ENCODE measurements at places on chromosomes 16 and 17.

DNA sequence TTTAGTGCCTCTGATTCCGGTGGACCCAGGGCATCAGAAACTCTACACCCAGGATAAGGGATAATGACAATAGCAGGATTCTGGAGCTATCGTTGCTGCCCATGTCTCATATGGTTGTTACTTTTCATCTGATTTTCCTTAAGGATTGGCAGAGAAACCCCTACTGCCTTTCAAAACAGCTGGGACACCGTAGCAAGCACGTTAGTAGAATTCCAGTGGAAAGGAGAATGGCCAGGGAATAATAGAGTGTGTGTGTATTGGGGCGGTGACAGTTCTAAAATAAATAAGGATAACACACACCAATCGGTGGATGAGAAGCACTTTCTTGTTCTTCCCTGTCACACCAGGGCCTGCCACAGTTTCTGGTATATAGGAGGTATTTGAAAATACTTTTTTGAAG lies 251.8 kb downstream of the HAPSTR1 start:
- DNase-seq, result no peak

- DNase-seq, result no peak
These were observed 5.8 kb downstream of the EXOC7 start for GRCh38 chr17:76097716-76098295.

DNA sequence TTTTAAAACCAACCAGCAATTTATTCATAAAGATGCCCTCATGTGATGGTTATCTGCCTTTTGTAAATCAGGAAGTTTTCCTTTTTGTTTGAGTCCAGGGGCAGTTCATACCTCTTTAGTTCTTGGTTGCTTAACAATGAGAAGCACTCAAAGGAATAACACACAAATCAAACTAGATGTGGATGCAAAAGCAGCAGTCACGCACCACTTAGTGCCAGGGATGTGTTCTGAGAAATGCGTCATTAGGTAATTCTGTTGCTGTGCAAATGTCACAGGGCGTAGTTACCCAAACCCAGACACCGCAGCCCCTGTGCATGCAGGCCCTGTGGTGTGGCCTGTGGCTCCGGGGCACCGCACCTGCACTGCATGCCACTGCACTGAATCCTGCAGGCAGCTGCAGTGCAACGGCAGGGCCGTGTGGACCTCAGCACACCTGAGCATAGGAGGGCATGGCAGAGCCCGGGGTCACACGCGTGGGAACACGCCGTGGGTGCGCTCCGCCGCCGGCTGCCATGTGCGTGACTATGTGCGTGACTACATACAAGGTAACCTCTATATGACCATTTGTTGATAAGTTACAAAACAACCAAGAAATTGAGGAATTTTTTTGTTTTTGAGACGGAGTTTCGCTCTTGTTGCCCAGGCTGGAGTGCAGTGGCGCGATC lies 39.6 kb downstream of the PKD1 start:
- DNase-seq, result no peak

GRCh38 chr16:21598701-21599121 lies 666 bp upstream of the METTL9 start:
- no peak for DNase-seq

- peak; percentile 83 for DNase-seq
These were observed 87.5 kb downstream of the SEC14L1 start for GRCh38 chr17:77228241-77228752.

DNA sequence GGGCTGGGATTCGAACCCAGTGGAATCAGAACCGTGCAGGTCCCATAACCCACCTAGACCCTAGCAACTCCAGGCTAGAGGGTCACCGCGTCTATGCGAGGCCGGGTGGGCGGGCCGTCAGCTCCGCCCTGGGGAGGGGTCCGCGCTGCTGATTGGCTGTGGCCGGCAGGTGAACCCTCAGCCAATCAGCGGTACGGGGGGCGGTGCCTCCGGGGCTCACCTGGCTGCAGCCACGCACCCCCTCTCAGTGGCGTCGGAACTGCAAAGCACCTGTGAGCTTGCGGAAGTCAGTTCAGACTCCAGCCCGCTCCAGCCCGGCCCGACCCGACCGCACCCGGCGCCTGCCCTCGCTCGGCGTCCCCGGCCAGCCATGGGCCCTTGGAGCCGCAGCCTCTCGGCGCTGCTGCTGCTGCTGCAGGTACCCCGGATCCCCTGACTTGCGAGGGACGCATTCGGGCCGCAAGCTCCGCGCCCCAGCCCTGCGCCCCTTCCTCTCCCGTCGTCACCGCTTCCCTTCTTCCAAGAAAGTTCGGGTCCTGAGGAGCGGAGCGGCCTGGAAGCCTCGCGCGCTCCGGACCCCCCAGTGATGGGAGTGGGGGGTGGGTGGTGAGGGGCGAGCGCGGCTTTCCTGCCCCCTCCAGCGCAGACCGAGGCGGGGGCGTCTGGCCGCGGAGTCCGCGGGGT lies at the start of gene CDH1:
CDH1 (plus strand) TSS at position 247 of the 684 bp plus-strand sequence; CDS start at position 371, 124 bp downstream.
- DNase-seq, result peak; percentile 42

DNA sequence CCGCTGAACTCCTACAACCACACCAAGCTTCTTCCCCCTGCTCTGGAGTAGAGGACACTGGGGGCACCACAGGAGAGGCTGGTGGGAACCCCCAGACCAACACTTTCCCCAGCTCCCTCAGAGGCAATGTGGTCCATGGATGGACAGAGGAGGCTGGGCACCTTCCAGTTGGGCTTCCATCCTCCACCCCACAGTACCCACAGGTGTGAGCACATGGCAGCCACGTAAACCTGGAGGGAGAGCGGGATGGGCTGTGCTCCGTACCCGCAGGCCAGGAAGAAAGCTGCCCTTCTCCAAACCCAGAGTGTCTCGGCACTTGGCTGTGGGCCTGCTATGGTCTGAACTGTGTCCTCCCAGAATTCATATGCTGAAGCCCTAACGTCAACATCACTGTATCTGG lies 1.7 kb downstream of the SGSH start:
- DNase-seq, result no peak

DNA sequence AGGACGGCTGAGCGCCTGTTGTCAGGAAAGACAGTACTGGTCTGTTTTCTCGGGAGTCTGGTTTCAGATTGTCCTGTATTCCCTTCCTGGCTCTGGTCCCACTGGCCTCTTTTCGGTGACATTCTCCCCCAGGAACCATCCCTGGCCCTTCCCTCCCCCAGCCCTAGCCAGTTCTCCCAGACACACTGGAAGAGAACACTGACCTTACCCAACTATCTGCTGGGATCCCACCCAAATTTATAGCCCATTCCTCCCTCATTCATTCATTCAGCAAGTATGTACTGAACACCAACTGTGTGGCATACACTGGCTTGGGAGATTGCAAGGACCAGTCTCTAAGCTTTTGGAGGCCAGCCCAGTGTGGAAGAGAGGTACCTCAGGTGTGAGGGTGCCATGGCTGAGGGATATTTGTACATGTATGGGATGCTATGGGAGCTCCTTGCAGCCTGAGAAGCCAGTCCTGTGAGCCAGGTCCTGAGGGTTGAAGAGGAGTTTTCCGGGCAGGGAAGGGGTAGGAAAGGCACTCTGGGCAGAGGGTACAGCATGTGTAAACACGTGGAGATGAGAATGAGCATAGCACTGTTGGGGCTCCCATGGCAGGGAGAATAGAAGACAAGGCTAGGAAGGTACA lies 5.2 kb downstream of the RND2 start:
- DNase-seq, result no peak

DNA sequence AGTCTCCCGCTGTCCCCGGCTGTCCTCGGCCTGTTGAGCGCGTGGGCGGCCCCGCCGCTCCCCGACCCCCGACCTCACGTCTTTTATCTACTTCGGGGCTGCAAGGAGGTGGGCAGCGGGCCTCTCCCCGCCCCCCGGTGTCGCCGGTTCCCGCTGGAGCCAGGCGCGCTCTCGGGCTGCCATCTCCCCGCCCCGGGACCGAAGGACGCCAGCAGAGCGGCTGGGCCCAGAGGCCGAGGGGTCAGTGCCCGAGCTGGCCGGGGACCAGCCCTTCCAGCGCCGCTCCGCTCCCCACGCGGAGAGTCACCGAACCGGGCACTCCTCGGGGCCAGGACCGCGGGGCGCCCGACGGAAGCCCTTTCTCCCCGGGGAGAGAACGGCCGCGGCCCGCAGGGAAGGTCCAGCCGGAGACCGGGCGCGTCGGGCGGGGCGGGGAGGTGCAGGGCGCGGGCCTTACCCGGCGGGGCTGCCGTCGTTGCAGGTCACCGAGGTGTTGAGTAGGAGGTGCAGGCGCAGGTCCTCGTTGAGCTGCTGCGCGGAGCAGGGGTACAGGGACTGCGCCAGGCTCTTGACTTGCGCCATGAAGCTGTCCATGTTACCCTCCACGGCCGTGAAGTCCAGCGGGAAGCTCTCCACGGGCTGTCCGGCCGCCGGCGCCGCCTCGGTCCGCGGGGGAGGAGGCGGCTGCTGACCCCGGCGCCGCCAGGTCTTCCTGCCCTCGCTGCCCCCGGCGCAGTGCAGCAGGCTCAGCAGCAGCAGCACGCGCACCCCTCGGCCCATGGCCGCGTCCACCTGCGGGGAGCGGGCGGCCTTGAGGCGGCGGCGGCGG lies 643 bp downstream of the NOTUM start:
- DNase-seq, result no peak

DNA sequence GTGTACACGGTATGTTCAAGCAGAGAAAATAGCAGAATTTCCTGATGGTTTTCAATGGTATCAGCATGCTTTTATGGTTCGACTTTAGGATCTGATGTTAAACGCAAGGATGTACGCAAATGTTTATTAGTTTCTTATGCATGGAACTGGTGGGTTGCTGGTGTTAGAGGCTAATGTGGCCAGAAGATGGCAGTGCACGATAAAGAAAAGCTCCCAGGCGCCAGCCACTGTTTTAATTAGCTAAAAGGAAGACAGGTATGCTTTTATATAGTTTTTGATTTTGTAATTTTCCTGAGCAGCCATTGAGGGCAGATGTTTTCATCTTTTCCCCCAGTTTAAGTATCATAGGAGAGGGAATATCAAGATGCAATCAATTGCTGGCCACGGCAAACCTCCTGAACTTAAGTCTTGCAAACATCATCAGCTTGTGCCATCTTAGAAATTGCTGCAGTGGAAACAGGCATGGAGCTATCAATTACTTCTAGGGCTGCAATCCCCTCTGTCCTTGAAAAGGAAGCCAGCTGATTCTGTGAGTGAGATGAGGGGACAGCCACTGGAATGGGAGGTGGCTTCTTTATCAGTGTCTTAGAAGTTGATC lies 648.5 kb upstream of the RBFOX1 start:
- peak; percentile 58 for DNase-seq

DNA sequence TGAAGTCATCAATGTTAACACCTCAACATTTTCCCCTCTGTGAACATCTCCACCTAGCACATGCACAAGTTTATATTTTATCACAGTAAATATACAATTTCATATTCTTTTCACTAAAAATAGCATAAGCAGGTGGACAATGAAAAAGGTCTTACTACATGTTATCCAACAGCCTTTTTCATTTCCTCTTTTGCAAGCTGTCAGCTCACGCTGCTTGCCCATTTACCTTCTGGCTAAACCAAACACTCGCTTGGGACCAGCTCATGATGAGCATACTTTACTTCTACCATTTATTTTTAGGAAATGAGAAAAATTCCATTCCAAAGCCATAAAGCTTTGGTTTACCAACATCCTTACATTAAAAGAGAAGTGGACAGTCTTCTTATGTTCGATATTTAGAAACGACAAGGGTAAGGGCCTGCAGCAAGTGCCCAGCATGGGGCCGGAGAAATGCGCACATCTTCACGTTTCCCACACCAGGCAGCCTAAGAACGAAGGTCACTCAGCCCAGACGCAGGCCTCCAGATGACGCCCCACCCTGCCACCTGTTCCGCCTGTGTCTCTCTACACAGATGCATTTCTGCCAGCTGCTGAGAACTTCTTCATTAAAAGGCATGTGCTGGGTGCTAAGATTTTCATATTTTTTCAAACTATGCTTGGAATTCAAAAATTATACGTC lies 13.9 kb downstream of the SNN start:
- DNase-seq, result no peak

DNA sequence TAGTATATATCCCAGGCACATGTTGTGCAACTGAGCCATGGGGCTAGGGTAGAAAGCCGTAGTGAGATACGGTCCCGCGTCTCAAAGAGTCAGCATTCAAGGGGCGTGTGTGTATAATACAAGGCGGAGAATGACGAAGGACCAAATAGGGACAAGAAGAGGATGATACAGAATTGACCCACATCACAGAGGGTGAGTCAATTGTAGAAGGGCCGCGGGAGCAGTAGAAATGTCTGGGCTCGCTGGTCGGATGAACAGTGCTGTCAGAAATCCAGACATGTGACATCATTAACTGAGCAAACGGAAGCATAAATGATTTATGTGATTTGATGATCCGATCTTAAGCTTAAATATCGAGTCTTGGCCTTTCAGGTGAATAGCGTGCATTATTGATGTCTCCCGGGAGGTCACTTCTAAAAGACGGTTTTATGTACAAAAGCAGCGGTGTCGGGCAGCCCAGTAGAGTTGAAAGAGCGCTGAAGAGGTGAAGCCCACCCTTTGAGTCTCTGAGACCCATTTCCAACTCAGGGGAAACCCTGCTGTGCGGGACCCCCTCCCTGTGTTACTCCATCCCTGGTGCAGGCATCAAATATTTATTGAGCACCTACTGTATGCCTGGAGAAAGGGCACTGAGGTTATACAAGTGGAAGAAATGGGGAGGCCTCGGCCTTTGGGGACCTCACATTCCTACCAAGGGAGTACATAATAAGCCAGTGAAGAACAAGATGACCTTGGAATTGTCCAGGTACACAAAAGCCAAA lies 45.1 kb downstream of the ATP2C2 start:
- DNase-seq, result peak; percentile 23

DNA sequence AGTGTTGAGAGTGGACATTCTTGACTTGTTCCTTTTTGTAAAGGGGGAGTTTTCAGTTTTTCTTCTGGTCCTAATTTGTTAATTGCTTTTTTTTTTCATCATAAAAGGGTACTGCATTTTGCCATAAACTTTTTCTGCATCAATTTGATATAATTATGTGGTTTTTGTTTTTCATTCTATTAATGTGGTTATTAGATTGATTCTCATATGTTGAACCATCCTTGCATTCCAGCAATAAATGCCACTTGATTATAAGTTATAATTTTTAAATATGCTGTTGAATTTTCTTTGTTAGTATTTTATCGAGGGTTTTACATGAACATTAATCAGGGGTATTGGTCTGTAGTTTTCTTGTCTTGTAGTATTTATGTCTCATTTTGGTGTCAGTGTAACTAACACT lies 87.2 kb upstream of the SMIM36 start:
- DNase-seq, result no peak

DNA sequence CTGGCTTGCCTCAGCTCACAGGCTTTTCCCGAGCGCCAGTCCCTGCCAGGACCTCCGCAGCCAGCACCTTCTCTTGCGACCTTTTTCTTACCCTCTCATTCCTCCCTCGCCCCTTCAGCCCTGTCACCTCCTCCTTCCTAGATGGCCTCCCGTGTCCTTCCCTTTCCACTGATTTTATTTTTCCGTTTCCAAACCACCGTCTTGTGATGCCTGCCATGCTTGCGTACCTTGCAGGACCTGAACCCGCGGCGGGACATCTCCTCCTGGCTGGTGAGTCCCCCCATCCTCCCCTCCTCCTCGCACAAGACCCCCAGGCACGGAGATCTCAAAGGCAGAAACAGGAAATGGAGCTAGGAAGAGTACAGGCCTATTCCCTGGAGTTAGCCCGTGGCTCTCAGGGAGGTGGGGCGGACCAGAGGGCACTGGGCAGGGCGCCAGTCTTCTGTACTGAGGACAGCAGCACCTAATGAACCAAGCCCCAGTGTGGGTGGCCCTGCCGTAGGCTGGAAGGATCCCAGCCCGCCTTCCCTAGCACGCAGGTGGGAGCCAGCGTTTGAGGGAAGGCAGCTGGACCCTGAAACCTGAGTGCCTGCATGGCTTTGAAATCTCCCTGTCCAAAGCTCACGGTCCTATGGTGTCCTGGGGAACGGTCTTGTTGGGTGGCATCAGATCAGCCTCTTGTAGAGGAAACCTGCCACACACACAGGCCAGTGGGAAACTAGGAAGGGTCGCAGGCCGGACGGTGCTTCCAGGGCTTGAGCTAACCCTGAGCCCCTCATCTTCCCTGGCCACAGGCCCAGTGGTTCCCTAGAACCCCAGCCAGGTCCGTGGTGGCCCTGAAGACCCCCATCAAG lies 612 bp downstream of the CISD3 start:
- DNase-seq, result peak; percentile 48
